ENCODE measurements at places on chromosomes 5 and 9.

- DNase-seq, result no peak
Measured at GRCh38 chr5:160397492-160397891, 2.4 kb downstream of the FAM200C start.

GRCh38 chr9:107044872-107045271 lies 181.9 kb downstream of the ZNF462 start:
- no peak for DNase-seq

GRCh38 chr5:37575541-37576489 lies 196.7 kb downstream of the WDR70 start:
- no peak for DNase-seq

- DNase-seq, result no peak
Measured at GRCh38 chr5:149936044-149936699, 8.4 kb downstream of the PDE6A start.

- DNase-seq, result no peak
Measured at GRCh38 chr9:114346146-114346545, 16.5 kb downstream of the ORM2 start.

- DNase-seq, result no peak
Measured at GRCh38 chr5:175025077-175025476, 300.7 kb downstream of the MSX2 start.
